ENCODE measurements at places on chromosomes 13 and 19.

- DNase-seq = no peak
These were observed 1.8 kb downstream of the KLF16 start for GRCh38 chr19:1861599-1862031.

- no peak for DNase-seq
These were observed 115.1 kb upstream of the CACNA1A start for GRCh38 chr19:13621413-13621812.

- no peak for DNase-seq
These were observed 1709.2 kb upstream of the PCDH20 start for GRCh38 chr13:63124863-63125262.

DNA sequence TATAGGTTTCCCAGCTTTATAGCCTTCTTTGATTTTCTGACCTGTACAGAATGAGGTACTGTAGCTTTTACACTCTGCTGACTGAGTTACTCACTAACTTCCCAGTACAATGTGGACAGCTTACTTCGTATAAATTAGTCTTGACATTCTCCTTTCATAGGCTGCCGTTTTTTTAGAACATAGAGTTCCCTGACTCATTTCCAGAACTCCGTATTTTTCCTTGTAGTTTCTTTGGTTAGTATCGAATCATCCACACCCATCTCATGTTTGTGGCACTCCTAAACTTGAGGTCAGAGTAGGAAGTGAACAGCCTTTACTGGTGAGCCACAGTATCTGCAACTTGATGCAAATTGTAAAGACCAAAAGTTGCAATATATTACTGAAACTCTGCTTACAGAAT is 303.9 kb downstream of the SLITRK5 start:
- no peak for DNase-seq

DNA sequence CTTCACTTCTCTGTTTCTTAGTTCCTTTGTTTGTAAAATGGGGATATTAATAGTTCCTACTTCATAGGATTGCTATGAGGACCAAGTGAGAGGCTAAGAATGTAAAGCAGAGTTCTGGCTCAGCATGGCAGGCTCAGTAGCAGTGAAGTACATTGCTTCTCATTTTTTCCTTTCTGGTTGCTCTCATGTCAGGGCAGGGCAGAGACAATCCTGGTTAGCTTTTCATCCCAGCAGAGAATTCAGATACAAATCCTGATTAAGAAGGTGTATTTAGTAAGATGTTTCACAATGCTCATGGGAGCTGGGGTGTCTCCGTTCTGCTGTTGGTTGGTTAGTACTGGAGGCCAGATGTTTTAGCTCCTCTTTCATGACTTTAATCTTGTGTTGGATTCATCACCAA is 42.9 kb downstream of the WASF3 start:
- DNase-seq = no peak

DNA sequence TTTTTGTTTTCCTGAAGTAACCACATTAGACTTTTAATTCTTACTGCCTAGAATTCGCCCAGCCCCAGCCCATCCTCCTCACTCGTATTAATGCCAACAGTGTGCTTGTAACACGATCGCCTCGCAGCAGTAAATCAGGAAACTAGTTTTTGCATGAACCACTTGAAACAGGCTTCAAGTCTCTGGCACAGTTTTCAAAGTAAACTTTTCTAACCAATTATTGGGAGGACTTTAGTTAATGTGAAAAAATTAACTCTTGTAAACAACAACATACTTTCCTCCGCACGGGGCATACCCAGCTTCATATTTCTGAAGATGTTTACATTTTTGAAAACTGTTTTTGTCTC is 39.2 kb downstream of the TNFRSF19 start:
- DNase-seq = no peak

DNA sequence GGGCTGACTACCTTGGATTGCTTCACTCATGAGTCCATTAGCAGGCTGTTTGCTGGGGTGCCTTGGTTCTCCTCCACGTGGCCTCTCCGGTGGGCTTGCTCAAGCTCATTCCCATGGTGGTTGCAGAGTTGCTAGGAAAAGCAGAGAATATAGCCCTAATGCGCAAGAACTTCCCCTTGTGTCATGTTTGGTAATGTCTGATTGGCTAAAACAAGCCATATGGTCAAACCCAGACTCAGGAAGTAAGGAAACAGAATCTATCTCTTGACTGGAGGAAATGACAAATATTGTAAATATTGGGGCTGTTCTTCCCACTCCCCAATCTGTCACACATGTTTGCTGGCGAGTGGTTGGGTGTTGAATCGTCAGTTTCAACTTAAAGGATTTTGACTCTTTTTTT is 12.1 kb downstream of the NFILZ start:
- no peak for DNase-seq

- no peak for DNase-seq
These were observed 55.2 kb downstream of the CEBPG start for GRCh38 chr19:33428627-33429125.

- DNase-seq = no peak
These were observed 5.3 kb downstream of the RASIP1 start for GRCh38 chr19:48735031-48735615.

DNA sequence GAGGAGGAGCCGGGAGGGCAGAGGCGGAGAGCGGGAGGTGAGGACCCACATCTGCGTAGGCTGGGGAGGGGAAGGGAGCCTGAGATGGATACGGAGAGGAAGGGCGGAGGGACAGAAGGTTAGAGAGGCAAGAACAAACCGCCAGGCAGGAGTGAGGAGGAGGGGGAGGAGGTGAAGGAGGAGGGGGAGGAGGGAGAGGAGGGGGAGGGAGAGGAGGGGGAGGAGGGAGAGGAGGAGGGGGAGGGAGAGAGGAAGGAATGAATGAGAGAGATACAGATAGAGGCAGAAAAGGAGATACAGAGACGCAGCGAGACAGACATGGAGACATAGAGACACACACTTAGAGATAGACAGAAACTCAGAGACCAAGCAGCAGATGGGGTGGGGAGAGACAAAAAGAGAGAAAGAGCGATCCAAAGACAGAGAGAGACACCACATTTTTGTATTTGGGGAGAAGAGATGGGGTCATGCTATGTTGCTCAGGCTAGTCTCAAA is 782 bp upstream of the CA11 start:
- DNase-seq = no peak

DNA sequence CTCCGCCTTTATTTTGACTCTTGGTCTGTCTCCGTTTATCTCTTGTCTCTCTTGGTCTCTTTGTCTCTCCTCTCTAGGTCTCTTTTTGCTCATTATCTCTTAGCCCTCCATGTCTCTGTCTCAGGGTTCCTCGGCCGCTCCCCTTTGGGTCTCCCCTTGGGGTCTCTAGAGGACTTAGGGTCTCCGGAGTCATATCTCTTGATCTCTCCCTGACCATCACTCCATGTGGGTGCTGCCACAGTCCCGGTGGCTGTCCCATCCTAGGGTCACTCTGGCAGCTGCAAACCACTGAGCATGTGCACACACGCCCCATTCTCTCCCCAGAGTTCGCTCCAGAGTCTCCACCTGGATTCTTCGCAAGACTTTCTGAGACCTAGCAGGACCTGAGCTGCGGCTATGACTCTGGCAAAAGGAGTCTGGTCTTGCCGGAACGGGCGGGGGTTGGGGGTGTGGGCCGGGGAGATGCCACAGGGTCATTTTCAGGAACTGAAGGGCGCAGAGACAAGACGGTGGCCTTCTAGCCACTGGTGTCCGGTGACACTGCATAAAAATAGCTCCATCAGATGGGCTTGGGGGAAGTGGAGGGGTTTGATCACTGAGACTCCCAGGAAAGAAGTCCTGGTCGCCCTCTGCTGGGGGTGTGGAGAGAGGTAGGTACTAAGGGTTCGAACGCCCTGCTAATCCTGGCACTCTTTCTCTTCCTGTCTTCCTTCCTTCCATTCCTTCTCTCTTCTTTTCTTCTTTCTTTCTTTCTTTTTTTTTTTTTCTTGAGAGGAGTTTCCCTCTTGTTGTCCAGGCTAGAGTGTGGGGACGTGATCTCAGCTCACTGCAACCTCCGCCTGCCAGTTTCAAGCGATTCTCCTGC is 1.2 kb upstream of the KCNA7 start:
- DNase-seq = no peak

- no peak for DNase-seq
These were observed 471.4 kb downstream of the MYO16 start for GRCh38 chr13:109100705-109101304.

DNA sequence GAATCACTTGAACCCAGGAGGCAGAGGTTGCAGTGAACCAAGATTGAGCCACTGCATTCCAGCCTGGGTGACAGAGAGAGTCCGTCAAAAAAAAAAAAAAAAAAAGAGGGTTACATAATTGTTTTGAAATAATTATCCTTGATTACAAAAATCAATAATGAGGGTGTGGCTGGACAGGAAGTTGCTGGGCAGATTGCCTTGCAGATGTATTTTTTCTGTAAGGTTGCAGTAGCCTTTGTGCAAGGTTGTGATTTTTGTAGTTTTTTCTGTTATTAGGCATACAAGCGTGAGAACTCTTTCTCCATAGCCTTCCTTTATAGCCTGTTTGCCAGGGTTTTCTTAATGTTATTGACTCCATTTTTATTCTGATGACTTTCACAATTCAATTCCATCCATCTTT is 40.7 kb upstream of the SIN3B start:
- DNase-seq = no peak

- no peak for DNase-seq
These were observed 3.5 kb downstream of the FFAR2 start for GRCh38 chr19:35451338-35452096.

DNA sequence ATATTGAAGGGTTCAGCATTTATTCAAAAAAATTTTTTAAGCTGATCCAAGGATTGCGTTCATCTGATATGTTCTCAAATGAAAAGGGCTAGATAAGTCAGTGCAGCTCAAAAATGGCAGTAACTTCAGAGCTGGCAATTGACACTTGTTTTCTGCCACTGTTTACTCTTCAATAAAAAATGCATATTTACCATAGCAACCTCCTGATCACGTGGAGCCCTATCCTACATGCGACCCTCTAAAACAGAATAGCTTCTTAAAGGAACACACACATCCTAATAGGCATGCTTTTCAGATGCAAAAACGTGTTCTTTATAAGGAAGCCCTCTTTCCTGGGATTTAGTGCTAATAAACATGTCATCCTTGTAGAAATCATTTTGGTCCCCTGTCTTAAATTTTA is 150.2 kb downstream of the ZNF536 start:
- no peak for DNase-seq

DNA sequence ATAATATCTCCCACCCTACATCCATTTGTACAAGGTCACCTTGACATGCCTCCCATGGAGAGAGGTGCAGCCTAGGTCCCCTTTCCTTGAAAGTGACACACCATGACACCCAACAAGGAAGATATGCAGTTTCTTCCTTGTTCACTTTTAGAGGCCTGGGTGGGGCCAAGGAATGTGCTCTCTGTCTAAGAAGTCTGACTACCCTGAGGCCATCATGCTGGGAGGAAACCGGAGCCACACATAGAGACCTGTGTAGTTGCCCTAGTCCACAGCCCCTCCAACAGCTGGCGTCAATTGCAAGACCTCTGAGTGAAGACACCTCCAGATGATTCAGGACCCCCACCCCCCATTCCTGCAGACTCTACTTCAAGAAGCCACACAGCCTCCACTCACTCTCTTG is 11.0 kb downstream of the SYDE1 start:
- no peak for DNase-seq

DNA sequence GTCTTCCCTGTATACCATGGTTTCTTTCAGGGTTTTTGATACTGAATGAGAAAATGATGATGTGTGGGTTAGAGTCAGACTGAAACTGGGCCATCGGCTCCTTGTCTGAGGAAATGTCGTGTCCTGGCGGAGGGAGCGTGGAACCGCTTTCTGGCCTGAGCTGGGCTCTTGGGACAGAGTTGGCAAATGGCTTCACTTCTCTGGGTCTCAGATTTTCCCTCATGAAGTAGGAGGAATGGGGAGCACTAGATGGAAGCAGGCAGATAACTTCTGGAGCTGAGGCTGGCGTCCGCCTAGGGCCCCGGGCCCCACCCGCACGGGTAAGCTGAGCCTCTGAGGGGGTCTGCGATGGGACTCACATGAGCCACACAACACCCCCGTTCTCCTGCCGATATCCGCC is 133.3 kb upstream of the WASF3 start:
- DNase-seq = no peak

DNA sequence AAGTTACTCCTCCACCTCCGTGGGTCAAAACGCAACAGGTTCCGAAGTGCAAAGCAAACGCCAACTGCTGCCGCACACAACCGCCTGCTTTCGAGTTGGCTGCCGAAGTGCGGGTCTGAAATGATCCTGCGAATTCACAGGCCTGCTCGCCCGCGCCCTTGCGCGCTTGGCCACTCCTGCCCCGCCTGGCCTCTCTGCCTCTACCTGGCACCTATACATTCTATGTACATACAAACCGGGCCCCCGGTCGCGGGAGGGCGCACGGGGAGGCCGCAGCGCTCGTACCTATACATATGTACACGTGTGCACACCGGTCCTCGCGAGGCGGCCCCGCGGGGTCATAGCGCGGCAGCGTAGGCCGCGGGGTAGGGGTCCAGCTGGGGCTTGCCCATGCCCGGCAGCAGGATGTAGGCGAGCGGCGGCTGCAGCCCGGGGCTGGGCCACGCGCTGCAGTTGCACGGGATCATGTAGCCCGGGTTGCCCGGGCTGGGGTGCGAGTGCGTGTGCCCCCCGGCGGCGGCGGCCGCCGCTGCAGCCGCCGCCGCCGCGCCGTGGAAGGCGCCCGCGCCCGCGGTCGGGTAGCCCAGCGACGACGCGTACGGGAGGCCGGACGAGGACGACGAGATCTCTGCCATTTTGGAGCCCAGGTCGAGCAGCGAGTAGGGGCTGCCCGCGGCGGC is 1.3 kb downstream of the SOX21 start:
- peak; percentile 71 for DNase-seq

DNA sequence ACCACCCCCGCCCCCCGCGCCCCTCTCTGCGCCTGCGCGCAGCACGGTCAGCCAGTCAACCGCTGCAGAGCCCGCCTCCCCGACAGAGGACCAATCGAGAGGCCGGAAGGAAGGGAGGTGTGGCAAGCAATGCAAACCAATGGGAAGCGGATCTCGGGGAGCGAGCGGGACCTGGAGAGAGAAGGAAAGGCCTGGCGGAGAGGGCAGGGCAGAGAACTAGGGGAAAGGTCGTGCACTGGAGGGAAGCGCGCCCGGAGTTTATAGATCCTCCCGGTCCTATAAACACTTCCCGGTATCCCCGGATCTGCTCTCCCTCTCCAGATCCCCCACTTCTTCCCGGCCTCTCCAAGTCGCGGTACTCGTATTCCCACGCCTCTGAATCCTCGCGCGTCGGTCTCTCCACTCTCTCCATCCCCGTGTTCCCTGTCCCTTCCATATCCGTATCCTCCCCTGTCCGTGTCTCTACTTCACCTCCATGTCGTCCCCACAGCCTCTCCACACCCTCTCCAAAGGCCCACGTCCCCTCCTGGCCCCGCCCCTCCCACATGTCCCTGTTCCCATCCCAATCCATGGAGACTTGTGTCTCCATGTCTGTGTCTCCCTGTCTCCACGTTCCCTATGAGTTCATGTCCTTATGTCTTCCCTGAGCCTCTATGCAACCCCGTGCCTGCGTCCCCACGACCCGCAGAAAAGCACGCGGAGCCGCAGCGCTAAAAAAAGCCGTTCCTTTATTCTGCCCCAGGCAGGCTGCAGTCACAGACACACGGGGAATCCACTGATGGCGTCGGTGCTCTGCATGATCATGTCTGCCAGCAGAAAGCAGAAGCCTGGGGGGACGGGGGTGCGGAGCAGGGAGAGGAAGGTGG is 434 bp upstream of the ETFB start:
- no peak for DNase-seq

Measured in vagina (tissue), 2 donors.